ENCODE measurements at places on chromosomes 1 and 21.

DNA sequence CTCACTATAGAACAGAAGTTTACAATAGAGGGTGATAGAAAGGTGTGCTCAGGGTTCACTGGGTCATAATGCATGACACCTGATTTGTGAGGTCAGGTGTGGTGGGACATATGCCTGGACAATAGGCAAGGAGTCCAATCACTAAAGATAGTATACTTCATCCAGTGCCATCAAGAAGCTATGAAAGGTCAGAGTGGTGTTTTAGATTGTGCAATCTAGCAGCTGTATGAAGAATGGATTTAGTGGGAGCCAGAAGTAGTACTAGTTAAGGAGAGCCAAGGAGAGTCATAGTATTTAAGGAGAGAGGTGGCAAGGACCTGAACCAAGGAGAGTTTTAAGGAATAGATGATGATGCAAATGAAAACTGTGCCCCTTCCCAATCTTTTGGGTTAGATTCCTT lies 80.6 kb upstream of the C1orf105 start:
- DNase-seq = no peak

DNA sequence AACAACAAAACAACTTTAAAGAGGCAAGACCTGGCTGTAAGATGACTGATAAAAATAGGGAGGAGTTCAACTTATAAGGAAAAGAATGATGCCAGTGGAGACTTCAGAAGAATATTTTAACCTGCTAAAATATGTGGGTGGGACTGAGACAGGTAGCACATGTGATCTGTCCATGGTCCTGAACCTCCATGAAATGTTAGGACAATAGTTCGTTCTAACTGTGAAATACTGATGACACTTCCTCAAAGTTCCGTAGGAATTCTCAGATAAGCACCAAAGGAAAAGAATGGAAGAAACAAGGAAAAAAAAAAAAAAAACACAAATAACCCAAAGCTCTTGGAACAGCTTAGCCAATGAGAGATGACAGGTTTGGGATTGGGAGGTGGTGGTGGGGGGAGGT lies 44.7 kb downstream of the CDC42BPA start:
- no peak for DNase-seq

- no peak for DNase-seq
Observed at GRCh38 chr1:78726686-78727085, 77.1 kb downstream of the IFI44 start.

DNA sequence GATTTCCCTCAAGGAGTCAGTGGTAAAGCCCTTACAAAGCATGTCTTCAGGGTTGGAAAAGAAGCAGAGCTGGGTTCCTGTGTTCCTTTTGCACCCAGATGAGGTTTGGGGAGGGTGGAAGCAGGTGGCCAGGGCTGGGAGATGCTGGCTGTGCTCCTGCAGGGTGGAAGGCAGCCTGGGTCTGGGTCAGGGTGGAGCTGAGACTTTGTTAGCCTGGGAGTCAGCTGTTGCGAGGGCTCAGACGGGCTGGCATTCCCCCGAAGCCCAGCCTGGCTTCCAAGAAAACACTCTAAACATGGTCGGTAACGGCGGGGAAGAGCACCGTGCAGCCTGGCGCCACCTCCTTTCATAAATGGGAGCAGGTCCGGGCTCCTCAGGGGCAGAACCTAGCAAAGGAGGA lies 43.7 kb upstream of the EPS8L3 start:
- DNase-seq = no peak

- peak; percentile 49 for DNase-seq
Observed at GRCh38 chr1:182084487-182085316, 23.2 kb upstream of the ZNF648 start.

GRCh38 chr1:68799096-68799495 lies 302.2 kb upstream of the DEPDC1 start:
- no peak for DNase-seq

- DNase-seq = no peak
Observed at GRCh38 chr1:205481218-205481617, 23.3 kb upstream of the CDK18 start.

Data from NCI-H1105 (cell line).